ENCODE measurements at places on chromosomes 6 and 20. TPM values are rescaled to one million over a fixed set of nuclear protein-coding genes. Genes with fewer than 3 reads are reported as not detected.

The INSM1 gene
- total RNA-seq: 7.4 TPM

GRCh38 chr6:168956884-168957730, 296.5 kb downstream of the THBS2 start:
- DNase-seq: peak; percentile 44

The GSTA2 gene
- total RNA-seq: not detected

The TFAP2D gene
- total RNA-seq: not detected

DNA sequence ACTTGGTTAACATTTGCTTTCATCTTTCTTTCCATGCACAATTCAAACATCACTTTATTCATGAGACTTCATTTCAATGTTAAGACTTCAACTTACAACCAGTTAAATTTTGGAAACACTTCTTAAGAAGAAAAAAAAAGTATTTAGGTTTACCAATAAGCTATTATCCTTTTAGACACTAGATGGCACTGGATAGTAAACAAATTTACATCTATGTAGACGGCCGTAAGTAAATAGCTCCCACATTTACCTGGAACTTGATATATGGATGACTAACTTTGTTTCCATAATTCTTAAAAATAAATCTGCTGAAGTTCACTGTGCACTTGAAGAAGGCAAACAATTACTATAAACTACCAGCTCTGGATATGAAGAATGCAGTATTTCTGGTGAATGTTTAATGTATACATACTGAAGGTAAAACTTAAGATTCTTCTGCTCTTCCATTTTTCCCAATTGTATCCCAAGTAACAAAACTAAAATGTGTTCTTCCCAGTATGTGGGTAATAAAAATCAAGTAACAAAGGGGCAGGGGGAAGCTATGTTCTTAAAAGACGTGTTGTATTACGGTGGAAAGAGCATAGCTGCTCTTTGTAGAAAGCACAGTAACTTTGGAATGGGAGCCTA, 130.6 kb upstream of the C6orf118 start:
- DNase-seq: no peak

DNA sequence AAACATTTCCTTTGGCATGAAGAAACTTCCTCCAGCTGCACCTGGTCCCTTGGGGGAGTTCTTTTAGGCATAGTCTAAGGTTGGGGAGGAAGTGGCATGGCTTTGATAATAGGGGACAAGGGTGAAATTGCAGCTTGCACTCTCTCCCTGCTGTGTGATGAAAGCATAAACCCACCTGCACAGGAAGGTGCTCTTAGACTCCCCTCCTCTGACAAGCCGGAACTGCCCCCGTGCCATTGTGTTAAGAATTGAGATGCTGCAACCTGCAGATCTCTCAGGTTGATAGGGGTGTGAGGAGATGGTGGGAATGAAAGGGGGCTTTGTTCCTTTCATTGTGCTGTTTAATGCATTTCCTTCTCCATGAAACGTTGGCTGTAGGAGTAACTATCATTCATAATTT, 247.7 kb upstream of the RNF24 start:
- no peak for DNase-seq

GRCh38 chr6:158311193-158311592, 1.1 kb upstream of the TULP4 start:
- DNase-seq: no peak

The BPI gene
- total RNA-seq: not detected

- DNase-seq: no peak
Observed at GRCh38 chr6:168132531-168133167, 53.6 kb upstream of the FRMD1 start.

The RPS6KA2 gene
- total RNA-seq: 28.5 TPM

The RFX6 gene
- total RNA-seq: not detected

- no peak for DNase-seq
Observed at GRCh38 chr6:13461307-13461706, 26.1 kb downstream of the GFOD1 start.

The PRRC2A gene
- 285 TPM for total RNA-seq

DNA sequence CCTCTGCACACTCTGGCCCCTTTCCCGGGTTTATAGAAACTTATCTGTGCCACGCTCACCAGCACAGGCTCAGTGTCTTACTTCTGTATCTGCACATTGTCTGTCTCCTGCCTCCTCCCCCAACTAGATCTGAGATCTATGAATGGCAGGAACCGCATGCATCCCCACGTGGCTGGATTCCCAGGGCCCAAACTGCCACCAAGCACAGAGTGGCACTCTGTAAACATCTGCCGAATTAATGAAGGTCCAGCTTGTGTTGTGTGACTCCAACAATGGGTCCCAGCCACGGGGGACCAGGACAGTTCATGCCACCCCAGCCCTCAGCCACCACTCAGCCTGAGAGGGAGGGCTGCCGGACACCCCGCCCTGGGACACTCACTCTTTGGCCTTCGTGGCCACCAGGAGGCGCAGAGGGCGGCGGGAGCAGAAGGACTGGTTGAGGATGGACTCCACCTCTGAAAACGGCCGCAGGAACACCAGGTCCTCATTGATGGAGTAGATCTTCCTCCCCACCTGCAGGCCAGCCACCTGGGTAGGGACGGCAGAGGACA, 171.1 kb downstream of the PREX1 start:
- no peak for DNase-seq

The SLC17A1 gene
- 0.29 TPM for total RNA-seq

The TBXT gene
- not detected for total RNA-seq

- DNase-seq: no peak
Observed at GRCh38 chr6:170475118-170475517, 78.0 kb downstream of the PSMB1 start.

The HSPA12B gene
- total RNA-seq: not detected

DNA sequence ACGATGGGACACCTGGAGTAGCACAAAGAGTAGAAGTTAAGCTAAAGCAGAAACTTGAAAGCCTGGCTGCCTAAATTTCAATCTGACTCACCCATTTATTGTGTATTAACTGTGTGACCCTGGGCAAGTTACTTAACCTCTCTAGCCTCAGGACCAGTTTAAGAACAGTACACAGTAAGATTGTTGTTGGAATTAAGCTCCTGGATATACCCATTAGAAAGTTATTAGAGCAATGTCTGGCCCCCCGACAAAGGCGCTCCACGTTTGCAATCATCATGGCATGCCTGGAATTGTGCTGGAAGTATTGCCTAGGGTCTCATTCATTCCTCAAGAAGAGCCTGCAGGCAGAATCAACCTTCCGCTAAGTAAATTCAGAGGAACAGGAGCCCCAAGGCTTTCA, 1.4 kb downstream of the SDC4 start:
- no peak for DNase-seq

DNA sequence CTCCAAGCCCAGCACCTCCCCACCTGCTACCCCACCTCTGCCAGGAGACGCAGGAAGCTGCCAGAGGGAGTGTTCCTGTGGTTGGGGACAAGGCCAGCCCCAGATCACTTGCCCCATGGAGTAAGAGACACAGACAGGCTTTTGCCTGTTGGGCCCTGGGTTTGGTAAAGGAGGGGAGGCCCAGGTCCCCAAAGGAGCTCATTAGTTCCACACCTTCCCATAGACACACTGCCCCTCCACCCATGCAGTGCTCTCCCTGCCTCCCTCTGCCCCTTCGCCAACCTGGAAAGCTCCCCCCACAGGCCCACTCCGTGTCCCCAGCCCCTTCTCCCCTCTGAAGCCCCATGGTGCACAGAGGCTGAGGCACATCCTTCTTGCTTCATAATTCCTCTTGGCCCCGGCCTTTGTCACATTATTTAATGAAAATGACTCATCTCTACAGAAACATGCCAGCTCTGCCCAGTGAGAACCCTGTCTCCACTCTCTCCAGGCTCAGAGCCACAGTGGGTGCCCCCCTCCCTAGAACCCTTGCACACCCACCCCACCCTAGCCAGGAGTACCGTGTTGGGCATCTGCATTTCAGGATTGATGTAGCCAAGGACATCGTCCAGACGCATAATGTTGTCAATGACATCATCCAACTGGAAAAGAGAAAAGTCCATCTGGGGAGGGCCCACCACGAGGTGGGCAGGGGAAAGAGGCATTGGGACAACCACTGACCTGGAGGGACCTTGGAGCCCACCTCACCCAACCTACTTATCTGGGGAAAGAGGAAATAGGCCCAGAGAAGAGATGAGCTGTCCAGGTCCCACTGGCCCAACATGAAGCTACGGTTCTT, 46.0 kb downstream of the TFEB start:
- DNase-seq: no peak

- DNase-seq: no peak
Observed at GRCh38 chr6:148824960-148825359, 78.1 kb downstream of the UST start.

DNA sequence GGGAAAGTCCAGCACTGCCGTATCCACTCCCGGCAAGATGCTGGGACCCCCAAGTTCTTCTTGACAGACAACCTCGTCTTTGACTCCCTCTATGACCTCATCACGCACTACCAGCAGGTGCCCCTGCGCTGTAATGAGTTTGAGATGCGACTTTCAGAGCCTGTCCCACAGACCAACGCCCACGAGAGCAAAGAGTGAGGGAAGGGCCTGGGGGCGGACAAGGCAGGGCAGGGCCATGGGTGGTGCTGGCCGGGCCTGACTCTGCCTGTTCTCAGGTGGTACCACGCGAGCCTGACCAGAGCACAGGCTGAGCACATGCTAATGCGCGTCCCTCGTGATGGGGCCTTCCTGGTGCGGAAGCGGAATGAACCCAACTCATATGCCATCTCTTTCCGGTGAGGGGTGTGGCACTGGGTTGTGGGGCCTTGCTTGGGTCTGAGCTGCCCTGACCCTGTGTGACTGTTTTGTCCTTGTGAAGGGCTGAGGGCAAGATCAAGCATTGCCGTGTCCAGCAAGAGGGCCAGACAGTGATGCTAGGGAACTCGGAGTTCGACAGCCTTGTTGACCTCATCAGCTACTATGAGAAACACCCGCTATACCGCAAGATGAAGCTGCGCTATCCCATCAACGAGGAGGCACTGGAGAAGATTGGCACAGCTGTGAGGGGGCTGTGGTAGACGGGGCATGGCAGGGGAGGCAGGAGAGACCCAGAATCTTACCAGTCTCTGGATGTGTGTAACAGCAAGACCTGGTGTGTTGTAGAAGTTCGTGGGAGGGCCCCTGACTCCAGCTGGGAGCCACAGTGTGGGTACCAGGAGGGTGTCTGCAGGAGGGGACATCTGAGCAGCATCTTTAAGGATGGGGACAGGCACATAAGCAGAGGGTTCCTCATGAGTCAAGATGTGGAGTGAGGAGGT, 29.1 kb downstream of the PLCG1 start:
- DNase-seq: no peak

The ENPP5 gene
- 0.43 TPM for total RNA-seq

- no peak for DNase-seq
Observed at GRCh38 chr6:13500915-13501314, 13.5 kb upstream of the GFOD1 start.

GRCh38 chr6:2181567-2181966, 63.8 kb downstream of the GMDS start:
- no peak for DNase-seq

GRCh38 chr6:111038534-111039252, 48.6 kb upstream of the SLC16A10 start:
- DNase-seq: peak; percentile 50

- DNase-seq: no peak
Observed at GRCh38 chr6:16505711-16506357, 255.4 kb downstream of the ATXN1 start.

The KCNK15 gene
- total RNA-seq: 0.48 TPM

- no peak for DNase-seq
Observed at GRCh38 chr6:38239719-38240451, 399.8 kb downstream of the BTBD9 start.

- DNase-seq: no peak
Observed at GRCh38 chr6:90939906-90940305, 353.0 kb upstream of the MAP3K7 start.

- no peak for DNase-seq
Observed at GRCh38 chr20:3705491-3705969, 6.9 kb downstream of the SIGLEC1 start.

- no peak for DNase-seq
Observed at GRCh38 chr6:160239929-160240690, 18.5 kb downstream of the SLC22A2 start.

The AMD1 gene
- 61.4 TPM for total RNA-seq

DNA sequence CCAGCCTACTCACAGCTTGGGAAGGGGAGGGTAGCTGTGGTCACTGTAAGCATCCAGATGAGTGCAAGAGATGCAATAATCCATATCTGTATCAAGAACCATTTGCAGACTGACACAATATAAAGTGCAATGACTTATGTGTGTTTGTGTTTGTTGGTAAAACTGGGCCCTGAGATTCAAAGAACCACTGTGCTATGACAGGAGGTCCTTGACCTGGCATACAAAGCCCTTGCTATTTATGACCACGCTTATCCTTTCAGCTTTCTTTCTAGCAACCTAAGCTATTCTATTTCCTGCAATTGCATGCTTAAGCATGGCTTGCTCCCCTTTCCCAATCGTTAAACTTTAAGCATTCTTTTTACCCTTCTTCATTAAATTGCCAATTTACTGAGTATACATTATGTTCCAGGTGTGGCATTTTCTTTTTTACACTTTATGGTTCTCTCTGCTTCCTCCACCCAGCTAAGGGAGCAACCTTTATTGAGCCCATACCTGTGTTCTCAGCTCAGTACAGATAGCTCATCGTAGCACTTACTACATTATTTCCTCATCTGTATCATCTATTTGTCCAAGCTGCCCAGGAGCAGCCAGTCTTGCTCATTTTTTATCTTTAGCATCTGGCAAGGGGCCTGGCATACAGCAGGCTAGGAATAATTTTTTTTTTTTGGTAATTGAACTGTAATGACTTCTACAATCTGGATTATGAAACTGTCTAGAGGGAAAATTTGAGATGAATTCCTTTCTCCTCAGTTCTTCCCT, 3.5 kb downstream of the MCUR1 start:
- no peak for DNase-seq

The TRIM31 gene
- total RNA-seq: not detected

GRCh38 chr6:72626126-72626525, 4.3 kb downstream of the KCNQ5 start:
- DNase-seq: no peak

- no peak for DNase-seq
Observed at GRCh38 chr6:141752677-141753076, 380.0 kb upstream of the GJE1 start.

DNA sequence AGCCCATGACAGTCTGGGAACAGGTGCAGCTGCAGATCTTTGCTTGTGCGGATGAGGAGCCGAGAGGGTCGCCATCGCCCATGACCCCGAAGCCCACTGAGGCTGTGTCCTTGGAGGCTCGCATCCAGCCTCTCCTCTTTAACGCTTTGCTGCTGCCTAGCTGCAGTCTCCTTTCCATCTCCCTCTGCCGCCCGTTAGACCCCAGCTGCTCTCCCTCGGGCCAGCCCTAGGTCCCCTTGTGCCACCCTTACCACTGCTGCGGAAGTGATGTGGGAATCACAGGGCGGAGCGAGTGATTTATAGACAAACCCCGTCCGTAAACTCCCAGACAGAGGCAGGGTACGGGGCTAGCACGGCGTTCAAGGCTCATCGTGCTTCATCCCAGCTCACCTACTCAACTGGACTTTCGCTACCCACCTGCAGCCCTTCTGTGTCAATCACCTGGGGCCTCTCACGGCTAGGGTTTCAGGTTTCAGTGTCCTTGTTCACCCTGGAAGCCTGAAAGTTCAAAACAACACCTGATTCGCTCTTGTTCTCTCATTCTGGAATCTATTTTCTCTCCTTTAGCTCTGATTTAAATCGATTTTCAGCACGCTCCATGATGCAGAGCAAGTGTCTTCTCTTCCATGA, 76.1 kb downstream of the PAX1 start:
- no peak for DNase-seq

The CLIC5 gene
- 3.3 TPM for total RNA-seq

The BCAS1 gene
- not detected for total RNA-seq

Data from activated T-cell treated with anti-CD3 and anti-CD28 coated beads, Interleukin-2, amount 50 U/mL, for 72 hours (primary cell).